Peyer's patch (tissue), 4 donors: ENCODE measurements at places on chromosomes 6 and 20. TPM values are rescaled to one million over a fixed set of nuclear protein-coding genes. Genes with fewer than 3 reads are reported as not detected.

The PLCB1 gene
- 7.2 TPM for total RNA-seq

The SLC26A8 gene
- not detected for total RNA-seq

GRCh38 chr20:25282034-25282781 is 34.3 kb downstream of the PYGB start:
- H3K4me1 ChIP-seq, result no peaks in the 10 kb centered on the region
- DNase-seq, result peak; percentile 41
- H3K36me3 ChIP-seq, result peaks cover 95% of the 10 kb centered on the region
- H3K27me3 ChIP-seq, result no peaks in the 10 kb centered on the region
- no peak overlapping the region for H3K4me3 ChIP-seq
- H3K27ac ChIP-seq, result no peak overlapping the region

DNA sequence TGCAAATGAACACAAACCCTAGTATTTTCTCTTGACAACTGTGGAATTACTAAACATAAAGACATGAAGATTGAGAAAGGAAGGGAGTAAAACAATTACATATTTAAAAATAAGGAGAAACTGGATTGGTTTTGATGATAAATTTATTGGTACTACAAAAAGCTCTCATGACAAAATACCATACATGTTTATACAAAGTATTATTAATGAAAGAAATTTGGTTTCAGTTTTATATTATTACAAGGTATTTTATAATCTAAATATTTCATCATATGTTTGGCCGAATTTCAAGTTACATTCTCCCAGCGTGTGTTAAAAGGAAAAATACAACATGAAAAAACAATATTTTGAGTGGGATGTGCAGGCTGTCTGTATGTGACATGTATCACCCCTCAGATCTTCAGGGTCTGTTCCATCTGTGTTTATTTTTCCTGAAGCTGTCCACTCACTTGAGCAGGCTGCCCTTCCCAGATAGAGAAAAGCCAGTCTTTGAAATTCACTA is 568.4 kb downstream of the NKAIN2 start:
- no peak overlapping the region for H3K4me3 ChIP-seq
- H3K27me3 ChIP-seq, result no peaks in the 10 kb centered on the region
- H3K27ac ChIP-seq, result no peak overlapping the region
- no peak for DNase-seq
- H3K4me1 ChIP-seq, result no peaks in the 10 kb centered on the region

GRCh38 chr6:54157405-54157804 is 46.2 kb downstream of the MLIP start:
- DNase-seq, result no peak
- H3K4me1 ChIP-seq, result no peaks in the 10 kb centered on the region
- H3K27me3 ChIP-seq, result no peaks in the 10 kb centered on the region
- no peaks in the 10 kb centered on the region for H3K36me3 ChIP-seq

DNA sequence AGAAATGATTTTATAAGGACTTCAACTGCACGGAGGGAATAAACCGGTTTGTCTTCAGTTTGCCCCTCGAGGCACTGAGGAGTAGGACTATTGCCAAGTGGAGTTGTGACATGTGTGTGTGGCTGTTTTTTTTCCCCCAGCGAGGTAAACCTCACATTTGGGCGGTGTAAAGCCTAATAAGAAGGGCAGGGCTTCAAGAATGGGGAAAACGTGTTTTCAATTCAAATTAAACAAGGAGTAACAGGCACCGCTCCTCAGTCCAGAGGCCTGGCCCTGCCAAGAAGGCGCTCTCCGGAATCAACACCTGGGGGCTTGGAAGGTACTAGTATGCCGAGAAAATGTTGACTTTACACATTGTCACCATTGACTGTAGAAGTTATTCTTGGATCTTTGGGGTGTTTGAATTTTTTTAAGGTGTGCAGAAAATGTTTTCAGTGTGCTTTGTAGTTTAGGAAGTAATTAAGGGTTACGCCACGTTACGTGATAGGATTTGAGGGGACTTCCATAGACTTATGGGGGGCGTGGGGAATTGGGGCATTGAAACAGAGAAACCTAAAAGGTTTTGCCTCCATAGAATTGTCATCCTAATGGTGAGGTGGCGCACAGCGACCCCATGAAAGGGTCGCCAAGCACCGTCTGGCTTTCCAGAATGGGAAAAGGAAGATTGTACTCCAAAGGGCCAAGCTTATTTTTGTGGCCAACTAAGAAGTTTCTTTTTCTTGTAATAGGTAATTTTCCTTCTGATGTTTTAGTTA is 791 bp downstream of the ADGRG6 start:
- H3K27ac ChIP-seq, result no peak overlapping the region
- no peaks in the 10 kb centered on the region for H3K36me3 ChIP-seq
- H3K4me1 ChIP-seq, result no peaks in the 10 kb centered on the region
- H3K4me3 ChIP-seq, result peak overlapping the region; percentile 45

GRCh38 chr6:160102399-160102798 is 19.2 kb upstream of the SLC22A1 start:
- H3K4me1 ChIP-seq, result no peaks in the 10 kb centered on the region
- H3K27ac ChIP-seq, result no peak overlapping the region
- no peak overlapping the region for H3K4me3 ChIP-seq
- H3K36me3 ChIP-seq, result no peaks in the 10 kb centered on the region
- DNase-seq, result no peak

GRCh38 chr20:39909447-39909846 is 779.6 kb downstream of the MAFB start:
- DNase-seq, result peak; percentile 51
- no peak overlapping the region for H3K4me3 ChIP-seq
- no peaks in the 10 kb centered on the region for H3K27me3 ChIP-seq
- no peaks in the 10 kb centered on the region for H3K4me1 ChIP-seq
- H3K36me3 ChIP-seq, result no peaks in the 10 kb centered on the region

- H3K27me3 ChIP-seq, result no peaks in the 10 kb centered on the region
- no peak for DNase-seq
- no peaks in the 10 kb centered on the region for H3K36me3 ChIP-seq
- H3K4me1 ChIP-seq, result no peaks in the 10 kb centered on the region
- H3K4me3 ChIP-seq, result no peak overlapping the region
These were observed 70.9 kb downstream of the ATG5 start for GRCh38 chr6:106254636-106255035.

DNA sequence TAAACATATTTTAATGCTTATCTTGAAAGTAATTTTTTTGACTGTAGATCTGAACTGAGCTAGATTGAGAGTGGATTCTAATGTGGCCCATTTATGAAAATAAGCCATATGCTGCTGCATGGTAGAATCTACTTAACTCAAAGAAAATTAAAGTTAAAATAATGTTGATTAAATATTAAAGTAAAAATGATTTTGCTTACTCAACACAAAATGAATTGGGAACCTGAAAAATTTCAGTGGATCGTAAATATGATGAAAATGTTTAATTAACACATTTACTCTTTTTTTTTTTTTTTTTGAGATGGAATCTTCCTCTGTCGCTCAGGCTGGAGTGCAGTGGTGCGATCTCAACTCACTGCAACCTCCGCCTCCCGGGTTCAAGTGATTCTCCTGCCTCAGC is 144.5 kb upstream of the HMGN3 start:
- H3K36me3 ChIP-seq, result no peaks in the 10 kb centered on the region
- H3K4me3 ChIP-seq, result no peak overlapping the region
- no peak for DNase-seq
- no peaks in the 10 kb centered on the region for H3K27me3 ChIP-seq
- no peaks in the 10 kb centered on the region for H3K4me1 ChIP-seq
- H3K27ac ChIP-seq, result no peak overlapping the region

DNA sequence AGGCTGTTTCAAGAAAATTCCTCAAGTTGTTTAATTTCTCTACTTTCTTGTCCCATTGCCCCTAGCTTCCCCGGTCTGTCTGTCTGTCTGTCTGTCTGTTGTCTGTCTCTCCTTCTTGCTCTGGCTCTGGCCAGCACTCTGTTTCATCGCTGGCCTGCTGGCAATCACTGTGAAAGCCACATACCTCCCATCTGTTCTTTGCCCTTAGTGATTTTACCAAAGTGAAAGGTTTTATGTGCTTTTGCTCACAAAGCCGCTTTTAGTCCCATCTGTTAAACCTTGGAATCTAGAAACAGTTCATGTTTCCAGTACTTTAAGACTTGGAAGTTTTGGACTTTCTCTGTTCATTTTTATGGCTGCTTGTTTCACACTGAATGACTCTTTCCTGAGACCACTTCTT is 87.8 kb upstream of the EXOC2 start:
- no peak overlapping the region for H3K4me3 ChIP-seq
- DNase-seq, result no peak
- no peaks in the 10 kb centered on the region for H3K36me3 ChIP-seq
- no peak overlapping the region for H3K27ac ChIP-seq
- no peaks in the 10 kb centered on the region for H3K27me3 ChIP-seq

GRCh38 chr6:74277777-74278186 is 581.8 kb downstream of the CD109 start:
- DNase-seq, result no peak
- no peaks in the 10 kb centered on the region for H3K4me1 ChIP-seq
- H3K4me3 ChIP-seq, result no peak overlapping the region
